SW 1271 (cell line): ENCODE measurements at places on chromosomes 2 and 18.

DNA sequence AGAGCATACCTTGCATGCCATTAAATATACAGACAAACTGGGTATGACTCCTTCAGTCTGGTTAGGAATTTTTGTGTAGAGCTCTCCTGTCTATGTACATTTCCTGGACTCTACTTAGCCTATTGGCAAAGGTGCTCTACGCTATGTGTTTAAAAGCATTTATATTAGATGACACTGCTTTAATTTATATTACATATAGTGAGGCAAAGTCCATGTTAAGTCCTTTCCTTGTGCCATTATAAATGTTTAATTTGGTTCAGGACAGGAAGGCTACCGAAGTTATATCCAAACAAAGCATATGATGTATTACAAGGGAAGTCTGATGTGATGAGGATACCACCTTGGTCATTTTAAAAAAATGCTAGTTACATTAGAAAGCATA, 117.4 kb upstream of the RAB27B start:
- no peak for DNase-seq

GRCh38 chr2:129923265-129924091, 56.0 kb upstream of the RAB6C start:
- peak; percentile 48 for DNase-seq

- DNase-seq = no peak
Measured at GRCh38 chr2:235715601-235716000, 221.8 kb downstream of the AGAP1 start.

GRCh38 chr18:69691008-69691760, 256.5 kb downstream of the CD226 start:
- DNase-seq = no peak

DNA sequence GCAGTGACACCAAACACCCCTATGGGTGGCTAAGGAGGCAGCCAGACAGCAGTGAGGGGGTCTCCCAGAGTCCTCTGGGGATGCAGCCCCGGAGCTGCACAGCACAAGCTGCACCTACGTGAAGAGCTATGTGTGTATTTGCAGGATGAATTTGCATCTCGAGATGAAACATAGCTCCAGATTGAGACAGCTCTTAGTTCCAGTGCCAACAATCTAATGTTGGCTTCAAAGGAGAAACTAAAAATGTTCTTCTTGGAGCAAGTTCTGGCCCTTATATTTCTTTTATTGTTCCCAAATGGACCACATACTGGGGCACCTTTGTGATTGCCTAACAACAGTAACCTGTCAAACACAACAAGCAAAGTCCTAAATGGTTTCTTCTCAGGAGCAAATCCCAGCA, 233.9 kb downstream of the SLC4A3 start:
- no peak for DNase-seq

GRCh38 chr2:65383541-65384488, 48.6 kb downstream of the SPRED2 start:
- DNase-seq = no peak

GRCh38 chr2:171688129-171688465, 828 bp downstream of the DYNC1I2 start:
- no peak for DNase-seq

DNA sequence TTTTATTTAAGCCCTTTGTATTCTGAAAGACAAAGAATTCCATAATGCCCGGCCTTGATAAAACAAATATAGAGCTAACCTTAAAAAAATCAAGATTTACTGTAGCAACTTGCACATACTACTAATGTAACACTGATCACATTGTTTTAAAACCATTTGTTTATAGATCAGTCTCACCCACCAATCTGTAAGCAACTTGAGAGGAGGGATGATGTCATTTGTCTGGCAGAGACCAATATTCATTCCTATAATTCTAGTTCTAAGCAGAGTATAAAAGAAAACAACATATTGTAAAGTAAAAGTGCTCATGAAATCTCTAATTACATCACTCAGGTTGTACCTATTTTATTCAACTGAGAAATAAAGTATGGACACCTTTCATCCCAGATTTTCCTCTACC, 380.6 kb downstream of the TGIF1 start:
- DNase-seq = no peak

DNA sequence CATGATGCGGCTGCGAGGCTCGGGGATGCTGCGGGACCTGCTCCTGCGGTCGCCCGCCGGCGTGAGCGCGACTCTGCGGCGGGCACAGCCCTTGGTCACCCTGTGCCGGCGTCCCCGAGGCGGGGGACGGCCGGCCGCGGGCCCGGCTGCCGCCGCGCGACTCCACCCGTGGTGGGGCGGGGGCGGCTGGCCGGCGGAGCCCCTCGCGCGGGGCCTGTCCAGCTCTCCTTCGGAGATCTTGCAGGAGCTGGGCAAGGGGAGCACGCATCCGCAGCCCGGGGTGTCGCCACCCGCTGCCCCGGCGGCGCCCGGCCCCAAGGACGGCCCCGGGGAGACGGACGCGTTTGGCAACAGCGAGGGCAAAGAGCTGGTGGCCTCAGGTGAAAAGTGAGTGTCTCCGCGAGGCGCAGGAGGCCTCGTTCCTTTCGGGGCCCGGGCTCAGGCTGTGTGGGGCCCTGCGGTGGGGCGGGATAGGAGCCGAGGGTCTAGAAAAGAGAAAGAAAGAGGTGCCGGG, 520 bp downstream of the GLS start:
- no peak for DNase-seq

DNA sequence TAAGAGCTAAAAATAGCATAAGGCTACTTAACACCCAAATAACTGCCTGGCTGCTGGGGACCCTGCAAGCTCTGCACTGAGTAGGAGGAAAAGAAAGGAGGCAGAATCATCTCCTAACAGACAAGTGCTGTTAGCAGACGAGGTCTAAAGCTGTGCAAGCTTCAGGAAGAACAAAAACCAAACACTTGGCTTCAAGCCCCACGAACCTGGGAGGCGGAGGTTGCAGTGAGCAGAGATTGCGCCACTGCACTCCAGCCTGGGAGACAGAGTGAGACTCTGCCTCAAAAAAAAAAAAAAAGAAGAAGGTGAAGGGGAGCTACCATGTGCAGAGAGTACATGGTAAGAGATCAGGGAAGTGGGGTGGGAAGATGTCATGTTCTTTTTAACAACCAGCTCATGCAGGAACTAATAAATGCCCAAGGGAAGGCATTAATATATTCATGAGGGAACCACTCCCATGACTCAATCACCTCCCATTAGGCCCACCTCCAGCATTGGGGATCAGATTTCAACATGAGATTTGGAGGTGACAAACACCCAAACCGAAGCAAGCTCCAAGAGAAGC, 28.8 kb upstream of the INO80C start:
- no peak for DNase-seq

DNA sequence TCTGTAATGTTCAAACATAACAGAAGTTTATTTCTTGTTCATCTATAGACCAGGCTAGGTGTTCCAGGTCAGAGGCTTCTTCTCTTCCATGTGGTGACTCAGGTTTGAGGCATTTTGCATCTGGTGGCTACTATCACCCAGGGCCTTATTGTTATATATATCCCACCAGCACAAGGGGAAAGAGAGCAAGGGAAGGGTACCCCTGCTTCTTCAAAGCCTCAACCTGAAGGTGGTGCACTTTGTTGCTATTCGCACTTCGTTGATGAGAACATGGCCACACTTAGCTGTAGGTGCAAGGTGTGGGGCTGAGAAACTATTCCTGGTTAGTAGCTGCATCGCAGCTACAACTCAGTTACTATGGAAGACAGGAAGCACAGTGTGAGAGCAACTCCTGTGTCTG, 27.4 kb upstream of the SLC3A1 start:
- no peak for DNase-seq

GRCh38 chr2:237219826-237220225, 134.1 kb downstream of the COPS8 start:
- no peak for DNase-seq

DNA sequence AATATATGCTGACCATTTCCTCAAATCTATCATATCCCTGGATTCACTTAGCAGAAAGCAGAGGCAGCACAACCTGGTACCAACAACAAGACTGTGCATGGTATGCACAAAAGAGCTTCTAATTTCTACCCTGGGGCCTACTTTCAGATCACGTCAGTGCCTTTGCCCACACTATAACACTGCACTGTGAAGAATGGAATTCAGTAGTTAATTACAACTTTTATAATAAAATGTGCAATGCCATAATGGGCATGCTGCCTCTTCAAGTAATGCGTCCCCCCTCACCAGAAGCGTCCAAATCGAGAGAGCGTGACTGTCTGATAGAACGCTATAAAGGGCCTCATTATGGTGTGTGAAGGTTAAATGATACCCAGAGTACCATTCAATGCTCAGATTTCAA, 328.1 kb upstream of the PKDCC start:
- DNase-seq = no peak

DNA sequence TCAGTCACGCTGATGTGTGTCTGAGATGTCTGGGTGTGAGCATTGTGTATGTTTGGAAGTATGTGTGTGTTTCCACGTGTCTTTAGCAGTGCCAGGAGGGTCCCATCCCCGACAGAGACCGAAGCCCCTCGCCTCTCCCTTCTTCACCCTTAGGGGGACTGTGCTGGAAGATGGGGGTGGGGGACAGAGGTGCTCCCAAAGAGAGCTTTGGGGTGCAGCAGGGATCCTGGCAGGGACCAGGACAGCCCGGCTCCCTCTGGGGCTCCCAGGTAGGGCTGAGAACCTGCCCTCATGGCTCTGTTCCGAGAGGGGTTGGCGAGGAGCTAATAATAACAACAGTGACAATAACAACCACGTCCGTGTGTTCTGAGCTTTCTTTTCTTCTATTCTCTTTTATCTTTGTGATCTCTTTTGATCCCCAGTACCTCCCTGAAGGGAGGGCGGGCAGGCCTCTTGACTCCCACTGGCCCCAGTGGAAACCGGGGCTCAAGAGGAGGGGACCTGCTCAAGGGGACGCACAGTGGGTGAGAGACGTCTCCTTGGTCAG, 57.6 kb downstream of the SMAD7 start:
- no peak for DNase-seq

GRCh38 chr2:40220177-40220925, 231.5 kb downstream of the SLC8A1 start:
- DNase-seq = no peak

GRCh38 chr2:143729296-143729814, 600.1 kb downstream of the ARHGAP15 start:
- no peak for DNase-seq

DNA sequence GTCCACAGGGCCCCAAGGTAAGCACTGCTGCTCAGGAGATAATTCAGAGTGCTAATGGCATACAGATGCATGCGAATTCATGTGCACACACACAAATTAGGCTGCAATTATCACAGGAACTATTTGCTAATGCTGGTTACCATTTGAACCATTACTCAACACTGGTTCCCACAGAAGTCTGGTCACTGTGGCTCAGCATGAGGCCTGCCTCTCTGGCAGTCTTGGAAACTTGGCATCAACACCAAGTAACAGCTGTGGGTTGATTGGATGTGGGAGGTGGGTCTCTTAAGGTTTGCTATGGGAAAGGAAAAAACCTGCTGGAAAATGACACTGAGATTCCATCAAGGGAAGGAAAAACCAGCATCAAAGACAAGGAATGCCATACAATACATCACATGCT, 105.0 kb downstream of the CELF4 start:
- DNase-seq = no peak

DNA sequence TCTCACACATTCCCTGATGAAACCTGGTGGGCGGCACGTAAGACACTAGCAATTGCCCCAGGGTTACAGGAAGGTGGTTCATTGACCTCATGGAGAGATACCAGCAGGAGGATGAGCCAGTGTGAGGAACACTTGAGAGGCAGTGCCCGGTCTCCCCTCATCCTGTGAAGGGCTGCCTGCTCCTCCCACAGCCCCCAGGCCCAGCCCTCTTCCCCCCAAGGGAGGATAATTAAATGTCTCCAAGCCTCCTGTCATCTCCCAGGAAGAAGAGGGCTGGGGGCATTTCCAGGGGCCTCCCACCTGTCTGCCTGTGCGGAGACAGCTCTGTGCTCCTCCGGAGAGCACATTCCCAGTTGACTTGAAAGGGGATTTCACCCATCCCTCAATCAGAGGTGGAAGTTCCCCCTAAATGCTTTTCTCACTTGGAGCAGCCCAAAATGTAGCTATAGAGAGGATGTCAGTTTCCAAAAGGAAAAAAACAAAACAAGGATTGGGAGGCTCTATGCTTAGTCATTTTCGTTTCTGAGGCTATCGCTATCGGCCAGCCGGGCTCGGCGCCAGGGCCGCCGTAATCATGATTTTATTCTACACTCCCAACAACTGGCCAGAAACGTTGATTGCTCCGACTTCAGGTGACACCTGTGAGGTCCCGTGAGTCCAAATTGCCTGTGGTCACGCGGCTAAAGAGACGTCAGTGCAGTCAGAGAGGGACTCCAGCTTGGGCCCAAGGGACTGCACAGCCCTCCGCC, 7.1 kb downstream of the KCNF1 start:
- DNase-seq = no peak

GRCh38 chr2:105635564-105635963, 109.1 kb upstream of the NCK2 start:
- DNase-seq = no peak

GRCh38 chr2:17303521-17303920, 214.7 kb downstream of the RAD51AP2 start:
- DNase-seq = no peak

DNA sequence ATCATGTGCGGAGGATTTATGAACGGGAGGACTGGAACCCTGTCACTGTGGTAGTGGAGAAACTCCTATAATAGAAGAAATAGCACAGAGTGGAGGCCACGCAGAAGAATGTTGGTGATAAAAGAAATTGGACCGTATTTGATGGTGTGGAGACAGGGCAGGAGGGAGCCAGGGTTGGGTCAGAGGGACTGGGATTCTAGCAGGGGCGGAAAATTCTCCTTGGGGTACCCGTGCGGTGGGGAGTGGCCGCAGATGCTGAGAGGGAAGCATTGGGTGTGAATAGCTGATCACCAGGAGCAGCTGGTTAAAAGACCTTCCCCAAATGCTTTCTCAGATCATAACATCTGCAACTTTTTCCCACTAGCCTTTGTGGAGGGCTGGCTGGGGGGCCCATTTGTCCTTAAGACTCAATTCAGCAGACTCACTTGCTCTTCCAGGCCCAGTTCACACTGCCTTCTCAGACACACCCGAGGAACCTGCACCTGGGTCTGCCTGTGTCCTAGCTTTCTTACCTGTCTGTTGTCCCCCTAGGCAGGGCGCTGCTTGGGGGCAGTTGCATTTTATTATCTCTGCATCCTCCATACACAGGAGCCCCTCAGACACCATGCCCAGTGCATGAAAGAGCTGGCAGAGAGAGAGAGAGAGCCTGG, 7.1 kb downstream of the SH3BP4 start:
- DNase-seq = no peak

GRCh38 chr18:33427549-33427948, 13.0 kb downstream of the CCDC178 start:
- no peak for DNase-seq

- DNase-seq = no peak
Measured at GRCh38 chr2:216694082-216694825, 1.1 kb downstream of the IGFBP5 start.

DNA sequence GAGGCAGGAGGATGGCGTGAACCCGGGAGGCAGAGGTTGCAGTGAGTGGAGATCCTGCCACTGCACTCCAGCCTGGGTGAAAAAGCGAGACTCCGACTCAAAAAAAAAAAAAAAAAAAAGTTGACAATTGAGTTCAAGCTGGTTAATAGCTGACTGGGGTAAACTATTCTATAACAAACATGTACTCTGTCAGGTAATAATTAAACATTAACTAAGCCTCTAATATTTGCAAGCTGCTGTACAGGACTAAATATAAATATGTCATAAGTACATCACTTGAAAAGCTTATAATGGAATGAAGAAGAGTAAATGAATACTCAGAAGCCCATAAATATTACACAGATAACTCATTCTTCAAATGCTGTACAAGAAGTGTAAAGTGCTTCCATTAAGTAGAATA, 190.4 kb upstream of the CRIM1 start:
- DNase-seq = no peak
